Activated naive CD8-positive, alpha-beta T cell treated with anti-CD3 and anti-CD28 coated beads, Interleukin-2, amount 50 U/mL, for 24 hours (primary cell): ENCODE measurements at places on chromosomes 16 and 17.

- peak; percentile 92 for DNase-seq
Observed at GRCh38 chr17:38898812-38899348, 26.5 kb upstream of the LASP1NB start.

DNA sequence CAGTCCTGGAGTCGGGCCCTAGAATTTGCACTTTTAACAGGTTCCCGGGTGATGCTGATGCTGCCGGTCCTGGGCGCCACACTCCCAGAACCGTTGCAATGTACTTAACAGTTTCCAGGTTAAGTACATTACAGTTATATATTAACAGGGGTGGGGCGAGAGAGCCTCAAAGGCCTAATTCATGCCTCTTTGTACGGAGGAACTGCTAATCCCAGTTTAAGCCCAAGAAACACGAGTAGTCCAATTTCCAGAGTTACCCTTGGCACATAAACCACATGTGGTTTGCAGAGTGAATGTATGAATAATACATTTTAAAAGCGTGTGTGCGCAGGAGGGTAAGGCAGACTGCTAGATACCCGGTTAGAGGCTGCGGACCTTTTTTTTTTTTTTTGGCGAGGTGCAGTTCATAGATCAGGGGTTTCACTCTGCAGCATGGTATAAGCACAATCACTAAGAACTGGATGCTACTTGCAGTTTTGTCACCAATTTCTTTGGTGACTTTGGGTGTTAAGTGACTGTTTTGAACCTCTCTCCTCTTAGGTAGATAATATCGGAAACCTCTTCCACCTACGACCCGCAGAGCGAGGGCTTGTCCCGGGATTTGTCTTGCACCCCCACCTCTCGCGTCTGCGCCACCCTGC, 713 bp downstream of the COX11 start:
- peak; percentile 18 for DNase-seq

DNA sequence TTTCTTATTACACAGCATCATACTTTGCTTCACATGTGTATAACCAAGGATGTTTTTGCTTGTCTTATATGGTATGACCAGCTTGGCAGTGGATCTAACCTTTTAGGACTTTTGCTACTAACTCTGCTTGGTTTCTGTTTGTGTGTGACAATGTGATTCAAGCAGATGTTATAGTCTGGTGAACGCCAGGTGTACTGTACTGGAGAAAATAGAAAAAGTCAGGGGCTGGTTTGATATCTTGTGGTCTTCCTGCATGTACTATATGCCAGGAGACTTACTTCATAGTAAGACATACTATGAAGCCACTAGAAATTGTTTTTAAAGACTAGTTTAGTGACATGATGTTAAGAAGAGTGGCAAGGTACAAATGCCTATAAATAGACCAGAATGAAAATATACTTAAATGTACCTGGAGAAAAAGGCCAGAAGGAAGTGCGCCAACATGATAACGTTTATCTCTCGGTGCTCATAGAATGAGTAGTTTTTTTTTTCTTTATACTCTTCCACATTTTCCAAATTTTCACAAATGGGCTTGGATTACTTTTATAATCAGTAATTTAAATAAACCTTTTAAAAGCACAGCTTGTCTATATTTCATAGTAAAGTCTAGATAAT, 112.3 kb downstream of the PRKCA start:
- DNase-seq = no peak

DNA sequence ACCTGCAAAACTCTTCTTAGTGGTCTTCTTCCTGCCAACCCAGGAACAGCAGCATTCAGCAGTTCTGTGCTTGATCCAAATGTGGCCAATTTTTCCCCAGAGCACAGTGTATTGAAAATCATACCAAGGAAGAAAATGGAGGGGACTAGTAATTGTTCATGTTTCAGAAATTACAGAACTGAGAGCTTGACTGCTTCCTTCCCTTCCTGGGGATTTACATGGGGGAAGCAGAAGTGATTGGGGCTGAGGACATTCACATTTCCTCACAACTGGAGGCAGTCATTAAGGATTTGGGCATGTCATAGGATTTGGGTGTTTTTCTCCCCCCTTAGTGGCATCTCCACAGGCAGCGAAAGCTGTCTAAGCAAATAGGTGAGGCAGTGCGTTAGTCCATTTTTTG, 19.7 kb downstream of the CIITA start:
- no peak for DNase-seq

- peak; percentile 72 for DNase-seq
Observed at GRCh38 chr17:63930951-63931575, 1.1 kb downstream of the CD79B start.

- no peak for DNase-seq
Observed at GRCh38 chr16:86218479-86219170, 291.7 kb upstream of the FOXF1 start.
